ENCODE measurements at places on chromosomes 5 and 9. TPM values are rescaled to one million over a fixed set of nuclear protein-coding genes. Genes with fewer than 3 reads are reported as not detected.

Gene ZDHHC11
- 2.8 TPM for total RNA-seq

Gene CBY3
- not detected for total RNA-seq

Gene SNCAIP
- total RNA-seq: 10.3 TPM

Gene LHFPL2
- 61.3 TPM for total RNA-seq

Gene PPP3R2
- total RNA-seq: 0.04 TPM

Gene EPB41L4A
- 7.4 TPM for total RNA-seq

Gene GBGT1
- 4.6 TPM for total RNA-seq

Gene ELAVL2
- 2.1 TPM for total RNA-seq

Gene SLC34A3
- total RNA-seq: 0.04 TPM

Gene ARHGEF37
- total RNA-seq: 3.9 TPM

All from muscle of leg (tissue), 16 donors.